SK-N-SH (cell line): ENCODE measurements at places on chromosomes 3 and 15.

DNA sequence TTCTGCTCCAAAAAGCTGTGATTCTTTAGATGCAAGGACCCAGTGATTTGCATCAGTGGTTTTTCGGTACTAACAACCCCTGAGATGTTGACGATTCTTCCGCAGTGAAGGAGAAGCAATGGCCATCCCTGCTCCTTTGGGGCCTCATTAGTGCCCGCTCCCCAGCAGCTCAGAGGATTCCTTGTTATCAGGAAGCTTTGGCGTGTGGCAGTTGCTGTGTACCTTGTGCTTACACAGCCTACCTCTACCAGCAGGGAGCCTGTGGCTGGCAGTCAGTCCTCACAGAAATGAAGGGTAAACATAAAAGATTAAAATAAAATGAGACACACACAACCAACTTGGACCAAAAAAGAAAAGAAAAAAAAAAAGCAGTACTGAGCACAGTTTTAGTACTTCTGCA is 55.2 kb downstream of the CNTN3 start:
- DNase-seq = no peak

DNA sequence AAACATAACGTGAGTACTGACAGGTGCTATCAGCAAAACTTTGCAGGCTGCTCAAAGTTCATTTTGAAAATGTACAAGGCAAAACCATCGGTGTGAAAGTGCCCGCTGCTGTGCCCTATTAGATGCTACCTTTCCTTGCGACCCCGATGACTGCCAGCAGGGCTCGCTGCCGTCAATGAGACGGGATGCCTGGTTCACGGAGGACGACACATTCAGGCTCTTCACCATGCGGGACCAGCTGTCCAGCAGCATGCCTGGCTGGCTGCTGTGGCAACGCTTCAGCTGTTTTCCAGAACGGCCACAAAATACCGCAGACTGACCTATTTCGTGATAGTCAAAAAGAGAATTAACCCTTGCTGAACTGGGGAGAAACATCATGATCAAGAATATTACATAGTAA is 92.7 kb upstream of the OCA2 start:
- DNase-seq = peak; percentile 89

GRCh38 chr15:63860155-63860554 is 26.4 kb upstream of the HERC1 start:
- DNase-seq = no peak

- no peak for DNase-seq
Observed at GRCh38 chr3:156682501-156682900, 8.1 kb downstream of the TIPARP start.

GRCh38 chr15:66670762-66671580 is 31.1 kb upstream of the SMAD6 start:
- peak; percentile 50 for DNase-seq

DNA sequence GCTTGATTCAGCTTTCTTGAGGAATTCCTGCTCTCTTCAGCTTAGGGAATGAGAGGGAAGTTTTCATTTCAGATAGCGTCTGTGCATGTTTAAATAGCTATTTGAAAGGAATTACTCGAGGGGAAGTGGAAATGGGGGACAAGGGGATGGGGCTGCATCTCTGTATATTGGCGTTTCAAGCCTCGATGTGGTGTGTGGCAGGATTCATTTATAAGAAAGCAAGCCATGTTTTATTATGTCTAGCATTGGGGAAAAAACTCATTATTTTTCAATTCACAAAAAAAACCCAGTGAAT is 1.0 kb downstream of the ATP2C1 start:
- DNase-seq = no peak
